SHP77 treated with DMSO at 0.1 percent for 48 hours (cell line): ENCODE measurements at places on chromosomes 13 and 19.
A peak's percentile ranks its signal among the peaks of the same experiment; 100 is the strongest.

- DNase-seq = no peak
Measured at GRCh38 chr13:106498571-106498970, 36.9 kb downstream of the EFNB2 start.

DNA sequence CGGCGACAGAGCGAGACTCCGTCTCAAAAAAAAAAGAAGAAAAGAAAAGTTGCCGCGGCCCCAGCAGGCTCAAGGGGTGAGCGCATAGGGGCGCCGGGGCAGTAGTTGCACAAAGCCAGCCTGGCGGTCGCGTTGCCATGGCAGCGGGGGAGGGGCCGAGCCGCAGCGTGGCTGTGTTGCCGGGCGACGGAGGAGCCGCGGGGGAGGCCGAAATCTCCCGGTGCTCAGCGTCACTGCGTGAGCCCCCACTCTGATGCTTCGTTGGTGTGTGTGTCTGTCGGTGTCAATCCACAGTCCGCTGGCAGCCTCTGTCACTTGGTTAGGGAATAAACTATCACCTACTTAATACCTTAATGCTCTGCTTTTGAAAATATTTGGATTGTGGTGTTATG is 82.9 kb upstream of the C1QTNF9B start:
- DNase-seq = no peak

DNA sequence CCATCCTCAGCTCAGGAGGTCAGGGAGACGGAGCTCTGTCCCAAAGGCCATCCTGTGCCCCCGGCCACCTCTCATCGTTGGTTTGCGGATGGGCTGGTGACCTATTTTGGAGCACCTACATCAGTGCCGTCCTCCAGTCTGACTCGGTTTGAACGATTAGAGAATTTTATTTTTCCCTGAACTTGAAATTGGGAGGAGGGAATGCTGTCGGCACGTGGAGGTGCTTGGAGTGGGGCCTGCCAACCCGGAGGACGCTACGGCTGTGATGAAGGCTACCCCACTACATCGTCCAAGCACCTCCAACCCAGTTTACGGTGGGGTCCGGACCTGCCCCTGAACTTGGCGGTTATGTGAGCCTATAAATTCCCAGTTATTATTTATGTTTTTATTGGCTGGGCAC is 3.0 kb upstream of the ZNF554 start:
- no peak for DNase-seq

DNA sequence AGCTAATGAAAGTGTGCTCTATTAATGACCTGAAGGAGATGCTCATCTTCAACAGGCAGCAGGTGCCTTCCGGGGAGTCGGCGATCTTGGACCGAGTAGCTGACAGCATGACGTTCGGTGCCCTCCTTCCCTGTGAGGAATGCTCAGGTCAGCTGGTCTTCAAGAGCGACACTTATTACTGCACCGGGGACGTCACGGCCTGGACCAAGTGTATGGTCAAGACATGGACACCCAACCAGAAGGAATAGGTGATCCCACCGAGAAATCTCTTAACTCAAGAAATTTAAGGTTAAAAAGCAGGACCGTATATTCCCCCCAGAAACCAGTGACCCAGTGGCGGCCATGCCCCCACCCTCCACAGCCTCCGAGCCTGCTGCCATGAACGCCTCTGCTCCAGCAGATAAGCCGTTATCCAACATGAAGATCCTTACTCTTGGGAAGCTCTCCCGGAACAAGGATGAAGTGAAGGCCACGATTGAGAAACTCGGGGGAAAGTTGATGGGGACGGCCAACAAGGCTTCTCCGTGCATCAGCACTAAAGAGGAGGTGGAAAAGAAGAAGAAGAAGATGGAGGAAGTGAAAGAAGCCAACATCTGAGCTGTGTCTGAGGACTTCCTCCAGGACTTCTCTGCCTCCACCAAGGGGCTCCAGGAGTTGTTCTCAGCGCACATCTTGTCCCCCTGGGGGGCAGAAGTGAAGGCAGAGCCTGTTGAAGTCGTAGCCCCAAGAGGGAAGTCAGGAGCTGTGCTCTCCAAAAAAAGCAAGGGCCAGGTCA is 22.8 kb upstream of the ANKRD10 start:
- DNase-seq = no peak

- DNase-seq = no peak
Measured at GRCh38 chr13:39148513-39148961, 110.3 kb downstream of the NHLRC3 start.

DNA sequence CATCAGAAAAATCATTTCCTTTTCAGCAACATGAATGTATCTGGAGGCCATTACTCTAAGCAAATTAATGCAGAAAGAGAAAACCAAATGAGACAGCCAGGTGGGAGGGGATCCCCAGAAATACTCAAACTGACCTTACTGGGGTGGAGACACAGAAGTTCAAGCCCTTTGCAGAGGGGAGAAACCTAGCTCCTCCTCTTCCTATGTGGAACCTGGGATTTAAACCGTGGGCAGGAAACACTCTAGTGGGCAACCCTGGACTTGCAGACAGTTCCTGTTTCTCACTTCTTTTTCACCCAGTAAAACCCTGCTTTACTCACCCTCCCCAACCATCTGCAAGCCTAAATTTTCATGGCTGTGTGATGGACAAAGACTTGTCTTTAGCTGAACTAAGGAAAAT is 61.3 kb downstream of the SLITRK6 start:
- no peak for DNase-seq

- no peak for DNase-seq
Measured at GRCh38 chr13:98143601-98144026, 720 bp downstream of the FARP1 start.

DNA sequence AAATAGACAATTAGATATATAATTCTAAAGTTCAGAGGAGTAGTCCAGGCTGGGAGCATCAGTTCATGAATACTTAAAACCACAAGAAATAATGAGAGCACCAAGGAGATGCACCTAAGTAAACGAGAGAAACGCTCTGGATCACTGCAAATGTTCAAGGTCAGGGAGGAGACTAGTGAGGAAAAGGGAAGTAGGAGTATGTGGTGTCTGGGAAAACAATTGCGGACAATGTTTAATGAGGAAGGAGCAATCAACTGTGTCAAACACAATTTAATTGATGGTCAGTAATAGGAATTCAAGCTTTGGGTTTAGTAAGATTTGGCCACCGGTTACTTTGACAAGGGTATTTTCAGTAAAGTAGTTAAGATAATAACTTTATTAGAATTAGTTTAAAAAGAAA is 652.2 kb downstream of the DACH1 start:
- no peak for DNase-seq

DNA sequence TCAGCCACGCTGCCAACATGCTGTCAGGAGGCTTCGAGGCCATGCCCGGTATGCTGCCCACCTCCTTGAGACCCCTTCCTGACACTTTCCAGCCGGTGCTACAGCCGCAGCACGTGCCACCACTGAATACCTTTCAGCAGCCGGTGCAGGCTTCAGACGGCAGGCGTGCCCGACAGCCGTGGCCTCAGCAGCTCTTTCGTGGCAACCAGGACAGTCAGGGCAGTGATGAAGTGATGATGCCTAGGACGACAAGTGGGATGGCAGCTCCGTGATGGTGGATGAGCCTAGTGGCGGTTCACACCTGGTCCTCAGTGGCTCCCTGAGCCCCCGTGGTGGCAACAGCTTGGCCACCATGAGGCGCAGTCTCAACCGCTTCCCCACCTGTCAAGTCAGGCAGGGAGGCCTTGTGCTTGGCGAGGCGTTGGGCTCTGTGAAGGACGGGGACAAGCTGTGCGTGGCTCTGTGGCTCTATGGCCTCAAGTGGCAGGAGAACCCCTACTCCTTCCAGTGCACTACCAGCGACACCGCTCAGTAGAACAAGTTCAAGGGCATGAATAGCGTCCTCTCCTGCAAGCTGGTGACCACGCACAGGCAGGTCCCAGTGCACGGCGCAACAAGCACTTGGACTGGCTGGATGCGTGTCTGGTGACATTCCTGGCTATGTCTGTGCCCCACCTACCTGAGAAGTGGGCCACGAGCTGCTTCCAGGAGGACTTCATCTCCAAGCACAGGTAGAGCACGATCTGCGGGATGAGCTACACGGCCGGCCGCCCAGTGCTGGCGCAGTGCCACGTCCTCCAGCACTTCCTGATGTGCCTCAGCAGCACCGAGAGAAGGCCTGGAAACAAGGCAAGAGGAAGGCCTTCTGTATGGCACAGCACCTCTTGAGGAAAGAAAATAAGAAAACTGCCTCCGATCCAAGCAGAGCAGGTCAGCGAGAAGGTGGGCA is 18.2 kb upstream of the ZNF14 start:
- no peak for DNase-seq

DNA sequence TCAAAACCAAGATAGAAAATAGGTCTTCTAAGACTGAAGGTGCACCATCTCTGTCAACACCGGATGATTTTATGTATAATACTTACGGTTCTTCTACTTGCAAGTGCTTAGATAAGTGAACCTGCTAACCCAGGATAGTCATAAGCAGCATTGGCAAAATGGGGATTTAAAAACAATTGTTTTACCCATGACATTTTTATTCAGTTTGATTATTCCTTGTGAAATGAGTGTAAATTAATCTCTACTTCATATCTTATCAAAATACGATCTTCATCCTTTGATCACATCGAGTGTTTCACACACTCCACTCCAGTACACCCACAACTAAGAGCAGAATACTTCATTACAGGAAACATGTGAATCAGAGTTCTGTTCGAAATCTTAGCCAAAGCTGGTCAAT is 23.0 kb upstream of the MTRF1 start:
- DNase-seq = no peak

DNA sequence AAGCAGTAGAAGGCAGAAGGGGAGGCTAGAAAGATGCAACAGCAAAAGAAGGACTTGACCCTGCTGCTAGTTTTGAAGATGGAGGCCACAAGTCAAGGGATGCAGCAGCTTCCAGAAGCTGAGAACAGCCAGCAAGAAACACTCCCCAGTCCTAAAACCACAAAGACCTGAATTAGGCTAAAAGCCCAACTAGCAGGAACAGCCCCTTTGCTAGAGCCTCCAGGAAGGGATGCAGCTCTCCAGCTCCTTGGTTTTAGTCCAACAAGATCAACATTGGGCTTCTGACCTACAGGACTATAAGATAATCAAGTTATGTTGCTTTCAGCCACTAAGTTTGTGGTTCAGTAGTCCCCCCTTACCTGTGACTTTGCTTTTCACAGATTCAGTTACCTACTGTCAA is 10.5 kb upstream of the LATS2 start:
- DNase-seq = no peak

- peak; percentile 69 for DNase-seq
Measured at GRCh38 chr19:5086725-5087439, 118.0 kb downstream of the KDM4B start.

DNA sequence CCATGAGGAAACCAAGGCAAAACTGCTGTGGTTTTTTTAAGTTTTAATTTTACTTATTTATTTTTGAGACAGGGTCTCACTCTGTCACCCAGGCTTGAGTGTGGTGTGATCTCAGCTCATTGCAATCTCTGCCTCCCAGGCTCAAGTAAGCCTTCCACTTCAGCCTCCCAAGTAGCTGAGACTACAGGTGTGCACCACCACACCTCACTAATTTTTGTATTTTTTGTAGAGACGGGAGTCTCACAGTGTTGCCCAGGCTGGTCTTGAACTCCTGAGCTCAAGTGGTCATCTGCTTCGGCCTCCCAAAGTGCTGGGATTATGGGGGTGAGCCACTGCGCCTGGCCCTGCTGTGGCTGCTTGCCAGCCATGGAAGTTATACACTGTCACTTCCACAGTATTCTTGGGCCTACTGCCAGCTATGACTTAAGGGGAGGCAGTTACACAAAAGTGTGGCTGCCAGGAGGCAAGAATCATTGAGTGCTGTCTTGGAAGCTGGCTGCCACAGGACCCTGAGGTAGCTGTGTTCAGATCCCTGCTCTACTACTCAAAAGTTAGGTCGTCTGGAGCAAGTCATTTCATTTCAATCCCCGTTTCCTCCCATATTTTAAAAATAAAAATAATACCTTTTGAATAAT is 12.7 kb downstream of the FARP1 start:
- no peak for DNase-seq

DNA sequence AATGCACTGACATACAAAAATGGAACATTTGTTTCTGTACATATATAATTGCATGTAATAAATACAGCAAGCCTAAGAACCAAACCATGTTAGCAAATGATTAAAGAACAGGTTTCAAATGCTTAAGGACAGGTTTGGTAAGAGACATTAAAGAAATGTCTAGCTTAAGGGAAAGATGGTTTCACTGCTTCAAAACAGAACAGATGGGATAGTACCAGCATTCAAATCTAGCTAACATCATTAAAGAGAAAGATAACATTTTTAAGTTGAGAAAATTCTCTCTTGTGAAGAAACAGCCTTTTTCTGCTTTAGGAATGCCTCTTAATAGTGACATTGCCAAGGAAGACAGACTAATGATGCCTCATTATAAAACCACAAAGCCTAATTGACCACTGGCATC is 52.5 kb upstream of the DOCK9 start:
- DNase-seq = no peak

- DNase-seq = no peak
Measured at GRCh38 chr13:27194209-27194608, 22.6 kb upstream of the USP12 start.

DNA sequence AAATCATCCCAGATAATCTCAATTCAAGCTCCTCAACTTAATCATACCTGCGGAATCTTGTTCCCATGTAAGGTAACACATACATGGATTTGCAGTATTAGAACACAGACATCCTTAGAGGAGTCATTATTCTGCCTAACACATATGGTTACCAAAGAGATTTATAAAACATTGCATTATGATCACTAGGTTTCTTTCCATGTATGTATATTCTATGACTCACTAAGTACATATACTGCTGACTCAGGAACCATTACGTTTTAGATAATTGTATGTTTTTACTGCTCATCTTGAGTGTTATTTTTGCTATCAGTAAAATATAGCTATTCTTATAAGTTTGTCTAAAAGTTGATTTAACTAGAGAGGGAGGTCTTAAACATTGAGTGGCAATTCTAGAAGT is 182.9 kb downstream of the SLITRK6 start:
- no peak for DNase-seq

GRCh38 chr19:15618321-15618720 is 3.3 kb downstream of the CYP4F8 start:
- DNase-seq = no peak

- DNase-seq = no peak
Measured at GRCh38 chr13:20714161-20714560, 10.7 kb downstream of the IL17D start.

GRCh38 chr13:80630685-80631121 is 289.8 kb upstream of the SPRY2 start:
- DNase-seq = no peak

DNA sequence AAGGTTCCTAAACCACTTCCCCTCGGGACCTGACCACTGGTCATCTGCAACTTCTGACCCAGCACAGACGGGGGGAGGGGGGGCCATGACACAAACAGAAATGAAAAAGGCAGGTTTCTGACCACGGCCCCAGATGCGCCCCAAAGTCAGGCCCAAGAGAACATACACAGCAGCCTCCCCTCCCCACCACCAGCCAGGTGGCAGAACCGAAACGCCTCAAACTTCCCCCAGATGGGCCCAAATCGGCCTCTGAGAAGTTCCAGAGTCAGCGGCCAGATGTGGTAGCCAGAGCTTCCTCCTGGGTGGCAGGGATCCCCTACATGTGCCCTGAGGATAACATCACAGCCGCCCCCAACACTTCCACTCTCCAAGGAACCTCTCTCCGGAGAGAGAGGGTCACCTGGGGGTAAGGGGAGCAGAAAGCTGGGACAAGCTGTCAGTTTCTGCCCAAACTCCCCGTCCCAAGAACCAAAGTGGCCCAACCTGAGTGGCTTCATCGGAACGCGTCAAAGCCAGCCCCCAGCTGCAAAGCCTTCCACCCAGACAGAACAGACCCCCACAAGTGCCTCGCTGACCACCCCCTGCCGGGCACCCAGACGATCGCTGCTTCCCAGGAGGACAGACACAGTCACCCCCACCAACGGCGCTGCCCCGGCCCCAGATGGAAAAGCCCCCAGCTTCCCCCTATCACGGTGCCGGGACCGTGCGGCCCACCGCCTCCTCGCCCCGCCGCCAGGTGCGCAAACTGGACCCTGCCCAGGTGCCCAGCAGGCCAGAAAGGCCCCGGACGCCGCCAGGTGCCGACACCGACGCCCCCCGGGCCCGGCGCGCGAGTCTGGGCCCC is 800 bp downstream of the ELL start:
- no peak for DNase-seq
